ENCODE measurements at places on chromosomes 7 and 10.

GRCh38 chr10:123614888-123615287 is 51.3 kb upstream of the GPR26 start:
- DNase-seq: no peak

GRCh38 chr10:110733218-110733952 is 89.2 kb downstream of the RBM20 start:
- no peak for DNase-seq

DNA sequence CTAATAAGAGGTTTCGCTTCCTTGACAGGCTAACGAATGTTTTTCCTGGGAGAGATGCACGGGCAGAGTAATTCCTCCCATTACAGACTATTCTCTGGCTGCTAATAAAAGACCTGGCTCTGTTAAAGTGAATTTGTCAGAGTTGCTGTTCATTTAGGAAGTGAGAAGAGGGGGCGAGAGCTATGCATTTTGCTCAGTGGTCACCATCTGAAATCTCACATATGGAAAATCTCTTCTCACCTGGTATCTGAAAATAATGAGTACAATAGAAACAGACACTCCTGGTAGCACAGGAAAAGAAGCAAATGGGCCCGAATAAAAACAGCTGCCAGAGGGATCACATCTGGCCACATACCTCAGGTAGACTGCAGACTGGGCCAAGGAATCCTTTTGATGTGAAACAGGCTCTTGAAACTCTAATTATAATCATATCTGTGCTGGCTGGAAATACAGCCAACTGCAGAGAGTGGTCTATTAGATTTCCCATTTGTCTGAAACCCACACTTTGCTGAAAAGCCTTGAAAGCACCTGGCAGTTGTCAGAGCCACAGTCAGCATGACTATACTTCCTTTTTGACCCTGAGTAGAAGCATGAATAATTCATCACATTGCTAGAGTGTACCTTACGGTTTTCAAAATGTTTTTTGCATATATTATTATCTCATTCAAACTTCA is 33.6 kb downstream of the AOAH start:
- DNase-seq: no peak

GRCh38 chr7:512146-512510 is 7.5 kb downstream of the PDGFA start:
- DNase-seq: no peak

- no peak for DNase-seq
Measured at GRCh38 chr10:11177381-11177780, 159.7 kb downstream of the CELF2 start.

DNA sequence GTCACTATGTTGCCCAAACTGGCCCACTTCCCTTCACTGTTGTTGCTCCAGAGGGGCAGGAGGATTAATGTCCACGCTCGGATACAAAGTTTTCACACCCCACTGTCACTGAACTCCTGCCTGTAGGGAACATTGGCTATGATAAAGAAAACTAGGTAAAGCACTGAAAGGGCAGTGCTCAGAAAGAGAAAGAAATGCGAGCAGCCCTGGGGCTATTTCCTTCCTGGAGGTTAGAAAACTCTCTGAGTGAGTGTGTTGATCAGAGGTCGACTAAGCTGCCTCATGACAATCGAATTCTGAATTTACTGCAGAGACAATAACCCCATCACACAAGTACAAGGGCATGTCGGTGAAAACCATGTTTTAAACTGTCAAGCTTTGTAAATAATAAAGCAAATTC is 227.2 kb upstream of the PITRM1 start:
- DNase-seq: no peak

DNA sequence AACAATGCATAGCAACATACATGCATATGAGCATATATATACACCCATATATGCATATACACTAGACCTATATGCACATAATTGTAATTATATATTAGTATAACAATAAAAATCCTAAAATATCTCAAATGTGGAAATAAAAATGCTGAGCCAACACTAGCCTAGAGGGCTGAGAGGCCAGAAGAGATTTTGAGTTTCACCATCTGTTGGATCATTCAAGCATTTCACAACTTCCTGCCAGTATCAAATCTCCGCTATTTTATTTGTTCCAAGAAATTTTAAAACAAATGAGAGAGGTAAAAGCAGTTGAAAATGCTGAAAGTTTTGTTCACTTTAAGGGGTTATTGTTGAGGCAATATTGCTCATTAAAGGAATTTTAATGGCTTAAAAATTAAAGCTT is 187.0 kb downstream of the PCDH15 start:
- no peak for DNase-seq

- no peak for DNase-seq
Measured at GRCh38 chr10:114388275-114388674, 16.0 kb downstream of the AFAP1L2 start.

DNA sequence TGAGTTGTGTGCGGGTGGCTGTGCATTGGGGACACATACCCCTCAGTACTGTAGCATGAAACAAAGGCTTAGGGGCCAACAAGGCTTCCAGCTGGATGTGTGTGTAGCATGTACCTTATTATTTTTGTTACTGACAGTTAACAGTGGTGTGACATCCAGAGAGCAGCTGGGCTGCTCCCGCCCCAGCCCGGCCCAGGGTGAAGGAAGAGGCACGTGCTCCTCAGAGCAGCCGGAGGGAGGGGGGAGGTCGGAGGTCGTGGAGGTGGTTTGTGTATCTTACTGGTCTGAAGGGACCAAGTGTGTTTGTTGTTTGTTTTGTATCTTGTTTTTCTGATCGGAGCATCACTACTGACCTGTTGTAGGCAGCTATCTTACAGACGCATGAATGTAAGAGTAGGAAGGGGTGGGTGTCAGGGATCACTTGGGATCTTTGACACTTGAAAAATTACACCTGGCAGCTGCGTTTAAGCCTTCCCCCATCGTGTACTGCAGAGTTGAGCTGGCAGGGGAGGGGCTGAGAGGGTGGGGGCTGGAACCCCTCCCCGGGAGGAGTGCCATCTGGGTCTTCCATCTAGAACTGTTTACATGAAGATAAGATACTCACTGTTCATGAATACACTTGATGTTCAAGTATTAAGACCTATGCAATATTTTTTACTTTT is 1.8 kb downstream of the DDIT4 start:
- no peak for DNase-seq

- DNase-seq: no peak
Measured at GRCh38 chr7:79211724-79212123, 241.7 kb downstream of the MAGI2 start.

- no peak for DNase-seq
Measured at GRCh38 chr7:3655635-3656034, 354.6 kb downstream of the SDK1 start.

- DNase-seq: no peak
Measured at GRCh38 chr10:116118847-116119246, 154.2 kb downstream of the GFRA1 start.
